Stimulated activated CD4-positive, alpha-beta T cell treated with anti-CD3 and anti-CD28 coated beads, TNF-alpha, amount 100 ng/mL, for 48 hours (primary cell): ENCODE measurements at places on chromosomes 5 and 9.

GRCh38 chr9:13684656-13685055, 405.2 kb upstream of the MPDZ start:
- DNase-seq, result no peak

DNA sequence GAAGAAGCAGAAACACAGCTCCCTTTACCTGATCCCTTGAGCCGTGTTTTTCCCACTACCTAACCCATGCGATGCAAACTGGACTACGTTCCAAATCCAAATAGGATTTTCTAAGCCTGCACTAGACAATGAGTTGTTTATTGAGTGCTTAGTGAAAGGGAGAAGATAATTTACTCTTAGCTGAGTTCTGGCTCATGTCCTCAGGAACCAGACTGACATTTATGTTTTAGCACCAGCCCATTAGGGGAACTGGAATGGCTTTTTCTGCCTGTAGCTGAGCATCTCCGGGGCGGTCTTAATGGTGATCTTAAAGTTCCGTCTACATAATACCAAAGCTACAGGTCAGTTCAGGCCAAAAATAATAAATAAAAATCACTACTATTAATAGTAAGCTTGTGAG, 81.5 kb downstream of the SH3TC2 start:
- no peak for DNase-seq

DNA sequence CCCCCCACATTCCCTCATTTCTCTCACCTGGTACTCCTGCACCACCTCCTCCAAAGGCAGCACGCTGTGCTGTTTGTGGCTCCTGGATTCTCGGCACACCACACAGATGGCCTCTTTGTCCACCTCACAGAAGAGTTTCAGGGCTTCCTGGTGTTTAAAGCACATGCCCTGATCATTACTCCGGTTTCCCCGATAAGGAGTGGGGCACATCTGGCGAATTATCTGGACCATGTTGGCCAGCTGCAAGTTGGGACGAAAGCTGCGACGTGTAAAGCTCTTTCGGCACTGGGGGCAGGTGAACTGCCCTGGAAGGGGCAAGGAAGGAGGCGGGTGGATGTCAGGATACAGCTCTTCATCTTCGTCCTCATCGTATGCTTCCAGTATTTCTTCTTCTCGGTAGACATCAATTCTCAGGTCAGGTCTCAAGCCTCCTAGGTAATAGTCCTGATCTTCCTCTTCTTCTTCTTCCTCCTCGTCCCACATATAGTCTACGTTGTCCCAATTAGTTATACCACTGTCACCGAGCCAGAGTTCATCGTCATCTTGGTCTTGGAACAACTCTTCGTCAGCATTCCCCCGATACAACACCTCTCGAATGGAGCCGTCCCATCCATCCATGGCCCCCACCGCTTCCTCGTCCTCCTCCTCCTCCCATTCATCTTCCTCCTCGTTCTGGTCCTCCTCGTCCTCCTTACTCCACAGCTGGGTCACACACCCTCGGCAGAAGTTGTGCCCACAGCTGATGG, 796 bp downstream of the TRIM52 start:
- DNase-seq, result no peak

GRCh38 chr5:152883066-152883775, 478.1 kb upstream of the NMUR2 start:
- no peak for DNase-seq

- DNase-seq, result no peak
Measured at GRCh38 chr5:134769206-134769605, 10.6 kb downstream of the DDX46 start.

- no peak for DNase-seq
Measured at GRCh38 chr9:114446036-114446435, 58.3 kb upstream of the AKNA start.

- DNase-seq, result no peak
Measured at GRCh38 chr9:86464242-86464641, 110.0 kb upstream of the TUT7 start.

DNA sequence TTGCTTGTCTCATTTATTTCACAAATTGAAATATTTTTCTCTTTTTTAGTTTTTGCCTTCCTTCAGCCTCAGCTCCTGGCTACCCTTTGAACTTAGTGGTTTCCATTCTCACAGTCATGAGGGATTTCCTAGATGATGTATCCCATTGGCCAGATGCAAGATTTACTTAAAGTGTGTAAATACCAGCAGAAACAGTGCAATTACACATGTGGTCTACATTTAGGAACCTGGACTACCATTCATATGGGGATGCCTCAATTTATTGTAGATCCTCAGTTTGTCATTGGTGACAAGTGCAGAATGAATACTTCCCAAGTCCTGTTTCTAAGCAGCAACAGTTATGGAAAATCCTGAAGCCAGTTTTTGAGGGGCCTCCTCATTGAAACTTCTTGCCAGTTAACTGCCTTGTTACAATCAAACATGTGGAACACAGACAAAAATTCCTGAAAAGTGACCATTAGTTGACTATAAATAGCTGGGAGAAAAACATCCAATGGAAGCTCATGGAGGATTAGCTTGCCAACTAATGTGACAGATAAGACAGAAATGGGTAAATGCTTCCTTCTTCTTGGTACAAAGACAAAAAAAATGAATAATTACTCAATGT, 113.6 kb upstream of the FER start:
- DNase-seq, result no peak

- DNase-seq, result no peak
Measured at GRCh38 chr5:36436306-36436705, 134.6 kb upstream of the RANBP3L start.

- DNase-seq, result no peak
Measured at GRCh38 chr9:127159949-127160610, 37.6 kb upstream of the ANGPTL2 start.

- DNase-seq, result no peak
Measured at GRCh38 chr5:94010814-94011213, 269.4 kb upstream of the POU5F2 start.

- DNase-seq, result no peak
Measured at GRCh38 chr9:106945727-106946660, 83.0 kb downstream of the ZNF462 start.

- no peak for DNase-seq
Measured at GRCh38 chr9:87178302-87178701, 231.0 kb upstream of the GAS1 start.

GRCh38 chr9:114432323-114433067, 44.7 kb upstream of the AKNA start:
- DNase-seq, result no peak

- no peak for DNase-seq
Measured at GRCh38 chr9:114806526-114806900, 674 bp upstream of the TNFSF15 start.

DNA sequence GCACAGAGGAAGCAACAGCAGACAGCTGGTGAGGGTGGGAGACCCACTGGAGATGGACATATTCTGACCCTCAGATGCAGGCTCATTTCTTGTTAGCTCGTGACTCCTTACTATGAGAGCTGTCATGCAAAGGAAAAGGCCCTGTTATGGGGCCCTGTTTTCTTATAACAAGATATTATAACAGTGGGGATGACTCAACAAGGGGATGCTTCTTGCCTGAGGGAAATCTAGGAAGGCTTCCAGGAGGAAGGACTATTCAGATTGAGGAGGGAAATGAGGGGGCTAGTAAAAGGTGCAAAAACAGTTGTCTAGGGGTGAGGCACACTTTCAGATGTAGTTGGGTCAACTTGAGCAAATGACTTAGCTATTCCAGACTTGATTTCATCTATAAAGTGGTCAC, 83.0 kb downstream of the DAB2IP start:
- no peak for DNase-seq
